Effector memory CD8-positive, alpha-beta T cell (primary cell): ENCODE measurements at places on chromosomes 4 and X.

- peak overlapping the region; percentile 80 for H3K27ac ChIP-seq
- no peak overlapping the region for H3K4me3 ChIP-seq
- H3K27me3 ChIP-seq: no peaks in the 10 kb centered on the region
- H3K4me1 ChIP-seq: peaks cover 23% of the 10 kb centered on the region
- no peak for DNase-seq
Observed at GRCh38 chr4:7770224-7771050, 169.2 kb downstream of the AFAP1 start.

GRCh38 chr4:136865526-136865925 lies 666.8 kb downstream of the PCDH18 start:
- H3K27ac ChIP-seq: no peak overlapping the region
- no peaks in the 10 kb centered on the region for H3K27me3 ChIP-seq
- H3K4me1 ChIP-seq: no peaks in the 10 kb centered on the region
- H3K36me3 ChIP-seq: no peaks in the 10 kb centered on the region

GRCh38 chr4:160373911-160374310 lies 1271.0 kb downstream of the RAPGEF2 start:
- DNase-seq: no peak
- no peak overlapping the region for H3K4me3 ChIP-seq
- no peaks in the 10 kb centered on the region for H3K36me3 ChIP-seq
- H3K27me3 ChIP-seq: no peaks in the 10 kb centered on the region
- H3K4me1 ChIP-seq: no peaks in the 10 kb centered on the region
- H3K27ac ChIP-seq: no peak overlapping the region

- H3K4me3 ChIP-seq: no peak overlapping the region
- DNase-seq: no peak
- H3K27me3 ChIP-seq: no peaks in the 10 kb centered on the region
- H3K36me3 ChIP-seq: no peaks in the 10 kb centered on the region
Observed at GRCh38 chr4:83646538-83647239, 110.8 kb downstream of the GPAT3 start.

- H3K4me3 ChIP-seq: no peak overlapping the region
- H3K27me3 ChIP-seq: peaks cover 20% of the 10 kb centered on the region
- DNase-seq: no peak
- no peaks in the 10 kb centered on the region for H3K4me1 ChIP-seq
- no peak overlapping the region for H3K27ac ChIP-seq
- no peaks in the 10 kb centered on the region for H3K36me3 ChIP-seq
Observed at GRCh38 chr4:41640906-41641305, 102.9 kb downstream of the LIMCH1 start.

- H3K27ac ChIP-seq: no peak overlapping the region
- H3K27me3 ChIP-seq: no peaks in the 10 kb centered on the region
- peaks cover 24% of the 10 kb centered on the region for H3K4me1 ChIP-seq
Observed at GRCh38 chr4:146453181-146453807, 68.4 kb downstream of the SLC10A7 start.

GRCh38 chrX:77658886-77659285 lies 127.1 kb downstream of the ATRX start:
- H3K4me3 ChIP-seq: no peak overlapping the region
- H3K36me3 ChIP-seq: peaks cover 23% of the 10 kb centered on the region
- no peaks in the 10 kb centered on the region for H3K4me1 ChIP-seq
- DNase-seq: no peak
- H3K27ac ChIP-seq: no peak overlapping the region

DNA sequence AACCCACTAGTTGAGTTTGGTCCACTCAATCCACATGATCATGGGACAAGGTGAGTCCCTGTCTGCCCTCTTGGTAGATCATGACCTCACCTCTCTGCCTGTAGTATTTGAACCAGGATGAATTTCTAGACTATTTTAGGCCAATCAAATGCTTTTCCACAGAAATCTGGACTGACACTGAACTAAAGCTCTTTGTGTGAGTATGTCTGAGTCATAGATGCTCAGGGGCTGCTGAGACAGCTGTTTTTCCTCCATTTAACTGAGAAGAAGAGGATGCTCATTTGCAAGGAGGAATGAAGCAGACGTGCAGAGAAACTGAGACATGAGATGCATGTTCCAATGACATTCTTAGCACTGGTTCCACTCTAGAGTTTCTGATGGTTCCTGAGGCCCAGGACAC lies 77.3 kb upstream of the TMEM47 start:
- no peak for DNase-seq
- H3K4me1 ChIP-seq: no peaks in the 10 kb centered on the region
- H3K36me3 ChIP-seq: no peaks in the 10 kb centered on the region
- no peak overlapping the region for H3K4me3 ChIP-seq

- no peak for DNase-seq
- H3K4me1 ChIP-seq: peaks cover 8% of the 10 kb centered on the region
- peaks cover 15% of the 10 kb centered on the region for H3K27me3 ChIP-seq
- peak overlapping the region; percentile 78 for H3K4me3 ChIP-seq
- H3K27ac ChIP-seq: no peak overlapping the region
Observed at GRCh38 chr4:84967243-84967690, 777 bp upstream of the WDFY3 start.

DNA sequence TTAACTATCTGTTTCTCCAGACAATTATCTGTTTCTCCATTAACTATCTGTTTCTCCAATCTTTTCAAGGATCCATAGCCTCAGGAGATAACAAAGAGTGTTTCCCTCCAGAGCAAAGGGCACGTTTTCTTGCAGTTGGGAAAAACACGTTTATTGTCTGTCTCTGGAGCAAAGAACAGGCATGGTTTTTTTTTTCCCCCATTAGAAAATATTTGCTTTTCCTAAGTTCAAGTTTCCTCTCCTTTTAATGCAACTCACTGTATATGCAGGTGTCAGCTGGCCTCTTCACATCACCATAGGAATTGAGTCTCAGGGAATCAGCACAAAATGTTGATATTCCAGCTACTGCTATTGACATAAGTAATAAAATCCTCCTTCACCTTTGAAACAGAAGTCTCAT lies 984.4 kb downstream of the RAB28 start:
- no peak overlapping the region for H3K27ac ChIP-seq
- no peak for DNase-seq
- no peaks in the 10 kb centered on the region for H3K36me3 ChIP-seq

- no peak overlapping the region for H3K27ac ChIP-seq
- H3K4me1 ChIP-seq: no peaks in the 10 kb centered on the region
- no peak overlapping the region for H3K4me3 ChIP-seq
- H3K36me3 ChIP-seq: no peaks in the 10 kb centered on the region
Observed at GRCh38 chr4:169282429-169283113, 11.8 kb upstream of the SH3RF1 start.

- H3K4me3 ChIP-seq: no peak overlapping the region
- no peaks in the 10 kb centered on the region for H3K36me3 ChIP-seq
- H3K27ac ChIP-seq: no peak overlapping the region
- H3K4me1 ChIP-seq: no peaks in the 10 kb centered on the region
- no peak for DNase-seq
Observed at GRCh38 chr4:162347842-162348213, 184.0 kb upstream of the FSTL5 start.

DNA sequence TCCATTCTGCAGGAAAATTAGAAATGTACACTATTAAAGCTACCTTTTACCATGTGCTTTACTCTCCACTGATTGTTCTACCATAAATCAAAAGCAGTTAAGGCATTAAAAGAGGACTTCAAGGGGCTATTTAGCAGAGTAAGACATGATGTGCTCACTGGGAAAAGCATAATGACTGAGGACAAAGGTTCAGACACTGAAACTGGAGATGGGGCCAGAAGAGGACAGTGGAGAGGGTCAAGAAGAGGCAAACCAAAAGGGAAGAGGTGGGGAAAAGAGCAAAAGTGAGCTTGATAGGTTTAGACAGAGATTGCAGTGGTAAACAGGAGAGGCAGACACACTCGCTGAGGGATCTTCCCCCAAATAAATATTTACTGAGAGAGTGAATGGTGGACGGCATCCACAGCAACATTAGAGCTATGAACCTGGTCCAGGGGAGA lies 23.8 kb downstream of the SH3RF1 start:
- peaks cover 44% of the 10 kb centered on the region for H3K27me3 ChIP-seq
- no peak overlapping the region for H3K27ac ChIP-seq
- no peak overlapping the region for H3K4me3 ChIP-seq
- DNase-seq: no peak
- no peaks in the 10 kb centered on the region for H3K4me1 ChIP-seq
- no peaks in the 10 kb centered on the region for H3K36me3 ChIP-seq

DNA sequence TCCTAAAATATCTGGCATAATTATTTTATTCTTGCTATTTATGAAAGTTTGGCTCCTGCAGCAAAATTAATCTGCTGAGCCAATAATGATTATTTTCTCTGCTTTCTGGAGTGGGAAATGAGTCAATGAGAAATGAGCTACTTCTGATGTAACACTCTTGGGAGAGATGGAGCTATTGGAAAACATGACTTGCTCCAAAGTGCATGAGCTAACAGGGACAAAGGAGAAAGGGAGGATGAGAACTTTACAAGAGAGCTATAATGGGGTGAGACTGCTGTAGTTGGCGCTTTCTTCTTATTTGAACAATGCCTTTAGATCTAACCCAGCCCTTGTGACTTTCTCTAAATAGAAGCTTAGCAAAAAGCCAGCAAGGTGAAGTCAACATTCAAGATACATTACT lies 615.1 kb downstream of the ANKRD50 start:
- no peaks in the 10 kb centered on the region for H3K27me3 ChIP-seq
- H3K36me3 ChIP-seq: no peaks in the 10 kb centered on the region
- H3K4me1 ChIP-seq: no peaks in the 10 kb centered on the region
- no peak for DNase-seq

GRCh38 chrX:8413279-8413678 lies 51.4 kb upstream of the VCX3B start:
- peaks cover 2% of the 10 kb centered on the region for H3K36me3 ChIP-seq
- H3K4me3 ChIP-seq: no peak overlapping the region
- DNase-seq: no peak
- H3K4me1 ChIP-seq: no peaks in the 10 kb centered on the region

DNA sequence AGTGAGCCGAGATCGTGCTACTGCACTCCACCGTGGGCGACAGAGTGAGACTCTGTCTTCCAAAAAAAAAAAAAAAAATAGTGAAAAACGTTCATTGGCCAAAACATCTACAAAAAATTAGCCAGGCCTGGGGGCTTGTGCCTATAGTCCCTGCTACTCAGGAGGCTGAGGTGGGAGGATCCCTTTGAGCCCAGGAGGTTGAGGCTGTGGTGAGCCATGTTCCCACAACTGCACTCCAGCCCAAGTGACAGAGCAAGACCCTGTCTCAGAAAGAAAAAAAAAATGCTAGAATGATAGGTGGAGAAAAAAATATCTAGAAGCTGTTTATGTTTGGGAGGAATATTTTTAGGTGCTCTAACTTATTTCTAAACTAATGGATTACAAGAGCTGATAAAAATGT lies 14.9 kb downstream of the SPRY1 start:
- H3K4me3 ChIP-seq: no peak overlapping the region
- H3K36me3 ChIP-seq: peaks cover 2% of the 10 kb centered on the region
- peak overlapping the region; percentile 24 for H3K27ac ChIP-seq
- peaks cover 6% of the 10 kb centered on the region for H3K4me1 ChIP-seq
- H3K27me3 ChIP-seq: no peaks in the 10 kb centered on the region
